ENCODE measurements at places on chromosomes 1 and 21.

- no peak for DNase-seq
These were observed 62.8 kb upstream of the SCCPDH start for GRCh38 chr1:246661451-246661850.

DNA sequence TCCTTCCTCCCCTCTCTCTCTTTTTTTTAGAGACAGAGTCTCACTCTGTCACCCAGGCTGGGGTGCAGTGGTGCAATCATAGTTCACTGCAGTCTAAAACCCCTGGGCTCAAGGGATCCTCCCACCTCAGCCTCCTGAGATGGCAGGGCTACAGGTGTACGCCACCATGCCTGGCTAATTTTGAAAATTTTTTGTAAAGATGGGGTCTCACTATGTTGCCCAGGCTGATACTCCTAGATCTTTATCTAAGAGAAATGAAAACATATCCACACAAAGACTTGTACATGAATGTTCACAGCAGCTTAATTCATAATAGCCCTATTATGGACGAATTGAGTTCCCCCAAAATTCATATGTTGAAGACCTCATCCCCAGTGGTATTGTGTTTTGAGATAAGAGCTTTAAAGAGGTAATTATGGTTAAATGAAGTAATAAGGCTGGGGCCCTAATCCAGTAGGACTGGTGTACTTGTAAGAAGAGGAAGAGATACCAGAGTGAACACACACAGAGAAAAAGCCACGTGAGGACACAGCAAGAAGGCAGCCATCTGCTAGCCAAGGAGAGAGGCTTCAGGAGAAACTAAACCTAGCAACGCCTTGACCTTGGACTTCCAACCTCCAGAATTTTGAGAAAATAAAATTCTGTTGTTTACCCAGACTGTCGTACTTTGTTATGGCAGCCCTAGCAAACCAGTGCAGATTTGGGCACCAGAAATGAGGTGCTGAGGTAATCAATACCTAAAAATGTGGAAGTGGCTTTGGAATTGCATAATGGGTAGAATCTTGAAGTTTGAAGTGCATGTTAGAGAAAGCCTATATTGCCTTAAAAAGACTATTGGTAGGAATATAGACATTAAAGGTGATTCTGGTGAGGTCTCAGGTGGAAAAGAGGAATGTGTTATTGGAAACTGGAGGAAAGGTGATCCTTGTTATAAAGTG lies 13.2 kb downstream of the IFNLR1 start:
- DNase-seq: no peak

GRCh38 chr1:16048573-16049189 lies 5.1 kb downstream of the CLCNKB start:
- peak; percentile 51 for DNase-seq

GRCh38 chr1:46478721-46479485 lies 10.7 kb upstream of the DMBX1 start:
- DNase-seq: no peak

GRCh38 chr1:8465692-8466091 lies 147.8 kb downstream of the SLC45A1 start:
- DNase-seq: no peak

Measured in CD4-positive, alpha-beta T cell treated with Interleukin-17A for 1 hour (primary cell).